ENCODE measurements at places on chromosomes 1 and 21.

DNA sequence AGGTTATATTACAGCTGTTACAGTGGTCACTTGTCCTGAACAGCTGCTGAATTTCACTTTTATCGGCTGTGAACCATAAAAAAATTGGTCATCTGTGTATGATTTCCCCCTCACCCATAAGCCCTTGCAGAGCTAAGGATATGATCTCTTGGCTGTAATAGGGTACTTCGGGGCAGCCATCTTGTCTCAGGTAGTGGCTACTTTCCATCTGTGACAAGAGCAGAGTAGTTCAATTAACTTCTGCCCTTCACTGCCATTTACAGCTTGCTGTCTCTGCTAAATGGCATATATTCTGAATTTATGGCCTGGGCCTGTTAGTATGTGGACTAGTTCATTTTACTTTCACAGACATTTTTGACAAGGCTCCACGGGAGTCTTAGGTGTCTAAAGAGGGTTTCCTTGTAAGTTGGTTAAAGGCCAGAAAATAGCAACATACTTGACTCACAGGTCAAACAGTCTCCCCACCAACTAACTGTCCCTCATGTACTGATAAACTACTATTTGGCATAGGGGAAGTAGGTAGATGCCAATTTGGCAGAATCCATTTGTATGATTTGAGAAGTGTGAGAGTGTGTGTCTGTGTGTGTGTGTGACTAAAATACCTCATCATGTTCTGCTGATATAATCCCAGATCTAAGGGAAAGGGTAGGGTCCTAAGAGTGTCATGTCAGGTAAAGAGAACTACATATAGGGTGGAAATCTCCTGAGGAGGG lies 151.6 kb downstream of the KCTD3 start:
- no peak overlapping the region for H3K4me3 ChIP-seq
- H3K36me3 ChIP-seq, result no peaks in the 10 kb centered on the region
- no peaks in the 10 kb centered on the region for H3K27me3 ChIP-seq
- ATAC-seq, result no peak
- no peak overlapping the region for H3K27ac ChIP-seq

DNA sequence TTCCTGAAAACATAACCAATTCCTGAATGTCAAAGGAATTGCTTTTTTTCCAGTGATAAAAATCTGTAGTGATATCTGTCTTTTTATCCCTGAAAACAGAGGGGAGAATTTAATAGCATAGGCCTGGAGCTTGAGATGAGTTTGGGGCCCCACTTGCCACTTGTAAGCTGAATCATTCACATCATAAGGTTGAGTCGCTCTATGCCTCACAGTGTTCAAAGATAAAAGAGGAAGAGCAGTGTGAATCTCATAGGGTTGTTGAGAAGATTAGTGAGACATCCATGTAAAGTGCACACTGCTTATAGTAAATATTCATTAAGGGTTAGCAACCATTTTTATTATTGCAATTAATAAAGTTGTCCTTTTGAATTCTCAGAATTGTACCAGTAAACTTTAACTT lies 271.3 kb downstream of the DNM3 start:
- no peaks in the 10 kb centered on the region for H3K36me3 ChIP-seq
- no peak for ATAC-seq
- no peaks in the 10 kb centered on the region for H3K27me3 ChIP-seq
- no peak overlapping the region for H3K27ac ChIP-seq
- no peaks in the 10 kb centered on the region for H3K4me1 ChIP-seq
- H3K4me3 ChIP-seq, result no peak overlapping the region

DNA sequence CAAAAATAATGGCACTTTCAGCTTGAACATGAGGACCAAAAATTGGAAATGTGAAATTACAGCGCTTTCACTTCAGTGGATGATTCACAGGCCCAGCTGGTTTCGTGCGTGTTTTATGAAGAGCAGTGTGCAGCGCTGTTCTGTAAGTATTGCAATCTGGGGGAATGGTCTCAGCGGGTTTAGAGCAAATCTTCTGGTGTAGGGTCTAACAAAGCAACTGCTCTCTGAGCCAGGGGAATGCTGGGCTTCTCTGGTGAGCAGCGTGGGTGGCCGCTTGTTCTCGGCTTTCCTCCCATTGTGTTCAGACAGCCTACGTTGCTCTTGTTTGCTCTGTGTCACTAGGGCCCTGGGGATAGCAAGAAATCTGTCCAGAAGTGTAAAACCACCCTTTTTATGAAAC lies 42.4 kb upstream of the GADD45A start:
- H3K27ac ChIP-seq, result no peak overlapping the region
- H3K4me1 ChIP-seq, result peaks cover 11% of the 10 kb centered on the region
- no peak for ATAC-seq
- no peaks in the 10 kb centered on the region for H3K27me3 ChIP-seq
- H3K36me3 ChIP-seq, result no peaks in the 10 kb centered on the region

GRCh38 chr1:246261639-246262038 lies 245.4 kb downstream of the SMYD3 start:
- no peak overlapping the region for H3K27ac ChIP-seq
- H3K27me3 ChIP-seq, result no peaks in the 10 kb centered on the region
- H3K4me1 ChIP-seq, result no peaks in the 10 kb centered on the region
- no peaks in the 10 kb centered on the region for H3K36me3 ChIP-seq

DNA sequence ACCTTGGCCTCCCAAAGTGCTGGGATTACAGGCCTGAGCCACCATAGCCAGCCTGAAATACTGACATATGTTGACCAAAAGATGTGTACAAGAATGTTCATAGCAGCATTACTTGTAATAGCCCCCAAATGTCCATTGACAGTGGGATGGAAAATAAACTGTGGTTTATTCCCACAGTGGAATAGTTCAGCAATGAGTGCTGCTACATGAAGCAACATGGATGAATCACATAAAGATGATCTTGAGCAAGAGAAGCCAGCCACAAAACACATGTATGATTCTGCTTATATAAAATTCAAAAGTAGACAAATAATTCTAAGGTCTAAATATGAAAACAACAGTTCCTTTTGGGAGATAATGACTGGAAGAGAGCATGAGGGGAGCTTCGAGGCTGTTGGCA lies 9.1 kb upstream of the CREG1 start:
- no peaks in the 10 kb centered on the region for H3K27me3 ChIP-seq
- no peaks in the 10 kb centered on the region for H3K36me3 ChIP-seq
- no peak for ATAC-seq
- H3K4me1 ChIP-seq, result no peaks in the 10 kb centered on the region
- no peak overlapping the region for H3K4me3 ChIP-seq

- H3K36me3 ChIP-seq, result no peaks in the 10 kb centered on the region
- H3K4me3 ChIP-seq, result no peak overlapping the region
- no peaks in the 10 kb centered on the region for H3K4me1 ChIP-seq
- ATAC-seq, result no peak
- no peak overlapping the region for H3K27ac ChIP-seq
Measured at GRCh38 chr1:156578055-156578454, 1.5 kb upstream of the TTC24 start.

DNA sequence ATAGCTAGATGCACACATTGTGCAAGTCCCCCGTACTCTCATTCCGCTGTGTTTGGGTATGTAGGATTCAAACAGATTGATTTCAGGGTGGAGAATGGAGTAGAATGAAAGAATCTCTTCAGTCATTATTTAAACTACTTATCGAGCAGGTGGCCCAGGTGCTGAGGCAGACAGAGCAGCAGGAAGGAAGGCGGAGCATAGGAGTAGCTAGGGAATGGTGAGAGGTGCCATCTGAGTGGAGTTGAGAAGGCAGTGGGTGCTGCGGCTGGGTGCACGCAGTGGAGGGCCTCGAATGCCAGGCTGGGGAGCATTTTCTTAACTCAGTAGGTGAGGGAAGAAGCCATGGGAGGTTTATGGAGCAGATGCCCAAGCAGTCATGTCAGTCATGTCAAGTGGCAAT lies 45.2 kb upstream of the CD101 start:
- no peak overlapping the region for H3K27ac ChIP-seq
- peaks cover 43% of the 10 kb centered on the region for H3K4me1 ChIP-seq
- peaks cover 6% of the 10 kb centered on the region for H3K36me3 ChIP-seq
- no peak for ATAC-seq
- H3K27me3 ChIP-seq, result no peaks in the 10 kb centered on the region

- no peak for ATAC-seq
- no peaks in the 10 kb centered on the region for H3K36me3 ChIP-seq
- H3K4me1 ChIP-seq, result no peaks in the 10 kb centered on the region
- no peak overlapping the region for H3K4me3 ChIP-seq
- no peak overlapping the region for H3K27ac ChIP-seq
- no peaks in the 10 kb centered on the region for H3K27me3 ChIP-seq
Measured at GRCh38 chr1:235019471-235019870, 109.2 kb downstream of the TOMM20 start.

GRCh38 chr1:116836099-116836498 lies 73.6 kb upstream of the PTGFRN start:
- no peak overlapping the region for H3K27ac ChIP-seq
- H3K36me3 ChIP-seq, result no peaks in the 10 kb centered on the region
- no peaks in the 10 kb centered on the region for H3K4me1 ChIP-seq
- ATAC-seq, result no peak

- H3K4me1 ChIP-seq, result no peaks in the 10 kb centered on the region
- no peak for ATAC-seq
- H3K4me3 ChIP-seq, result no peak overlapping the region
- peaks cover 51% of the 10 kb centered on the region for H3K27me3 ChIP-seq
- no peak overlapping the region for H3K27ac ChIP-seq
Measured at GRCh38 chr1:13498553-13498952, 15.2 kb downstream of the LRRC38 start.

- no peaks in the 10 kb centered on the region for H3K4me1 ChIP-seq
- H3K36me3 ChIP-seq, result no peaks in the 10 kb centered on the region
- H3K27ac ChIP-seq, result no peak overlapping the region
Measured at GRCh38 chr1:169914531-169914930, 20.8 kb upstream of the SCYL3 start.

DNA sequence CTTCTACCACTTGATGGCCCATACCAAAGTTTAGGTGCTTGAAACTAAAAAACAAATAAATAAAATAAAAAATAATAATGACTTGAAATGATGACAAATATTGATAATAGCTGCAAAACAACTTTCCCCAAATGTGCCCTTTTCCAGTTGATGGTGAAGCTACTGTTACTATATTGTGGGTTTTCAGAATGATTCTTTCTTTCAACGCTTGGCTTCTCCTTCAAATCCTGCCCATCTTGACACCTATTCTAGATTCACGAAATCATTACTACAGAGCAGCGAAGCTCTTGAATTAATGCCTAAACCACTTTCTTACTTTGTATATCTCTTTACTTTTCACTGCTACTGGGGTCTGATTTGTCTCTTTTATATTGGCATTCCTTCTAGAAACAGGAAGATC lies 9.2 kb upstream of the C1orf141 start:
- no peak for ATAC-seq
- H3K27me3 ChIP-seq, result no peaks in the 10 kb centered on the region
- no peak overlapping the region for H3K27ac ChIP-seq

GRCh38 chr1:209840611-209841010 lies 12.8 kb downstream of the UTP25 start:
- no peaks in the 10 kb centered on the region for H3K4me1 ChIP-seq
- no peak for ATAC-seq
- H3K4me3 ChIP-seq, result no peak overlapping the region
- peak overlapping the region; percentile 72 for H3K27ac ChIP-seq
- H3K36me3 ChIP-seq, result no peaks in the 10 kb centered on the region
- H3K27me3 ChIP-seq, result no peaks in the 10 kb centered on the region

DNA sequence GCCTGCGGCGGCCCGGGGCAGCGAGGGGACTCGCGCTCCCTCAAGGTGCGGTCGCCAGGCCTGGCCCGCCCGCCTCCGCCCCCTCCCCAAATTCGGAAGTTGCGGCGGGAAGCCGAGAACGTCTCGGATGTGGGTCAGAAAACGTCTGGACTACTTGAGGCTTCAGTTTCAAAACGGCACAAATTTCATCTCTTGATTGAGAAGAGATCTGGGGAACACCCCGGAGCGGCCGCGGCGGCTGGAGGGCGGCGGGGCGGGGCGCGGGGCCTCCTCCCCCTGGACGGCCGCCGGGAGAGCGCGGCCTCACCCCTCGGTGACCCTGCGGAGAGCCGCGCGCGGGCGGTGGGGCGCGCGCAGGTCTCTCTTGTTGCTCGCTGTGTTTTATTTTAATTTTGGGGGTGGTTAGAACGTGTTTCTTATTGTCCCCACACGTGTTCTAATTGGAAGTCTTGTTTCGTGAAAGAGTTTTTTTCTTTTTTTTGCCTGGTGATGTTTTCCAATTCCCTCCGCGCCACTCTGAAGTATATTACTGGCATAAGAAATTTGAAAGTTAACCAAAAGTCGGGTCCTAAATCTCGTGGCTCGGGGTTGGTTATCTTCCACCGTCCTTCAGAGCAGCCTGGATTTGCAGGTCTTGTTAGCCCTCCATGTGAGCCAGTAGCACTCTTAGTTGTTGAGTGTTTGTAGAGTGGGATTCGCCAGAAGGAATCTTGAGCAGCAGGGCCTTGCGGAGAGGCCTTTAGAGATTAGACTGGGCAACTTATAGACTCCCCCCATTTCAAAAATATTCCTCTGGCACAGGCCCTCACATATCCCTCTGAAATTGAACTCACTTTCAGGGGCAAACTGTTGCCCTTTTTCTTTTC lies 749 bp downstream of the PCBP3 start:
- peaks cover 29% of the 10 kb centered on the region for H3K4me1 ChIP-seq
- ATAC-seq, result no peak
- H3K27ac ChIP-seq, result peak overlapping the region; percentile 78
- no peaks in the 10 kb centered on the region for H3K36me3 ChIP-seq
- H3K27me3 ChIP-seq, result peaks cover 42% of the 10 kb centered on the region

DNA sequence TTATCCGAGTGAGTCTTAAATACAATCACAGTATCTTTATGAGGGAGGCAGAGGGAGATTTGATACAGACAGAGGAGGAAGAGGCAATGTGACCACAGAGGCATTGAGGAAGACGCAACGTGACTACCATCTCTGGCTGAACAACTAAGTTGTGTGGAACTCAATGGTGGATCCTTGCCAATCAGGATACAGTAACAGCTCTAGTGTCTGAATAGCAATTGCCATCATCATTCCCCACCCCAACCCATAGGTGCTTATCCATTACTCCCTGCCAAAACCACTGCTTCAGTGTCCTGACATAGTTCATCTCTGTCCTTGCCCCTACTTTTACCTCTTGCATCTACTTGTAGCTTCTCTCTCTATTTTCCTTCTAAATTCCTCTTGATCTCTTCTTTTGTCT lies 20.5 kb upstream of the RHBDL2 start:
- no peak for ATAC-seq
- H3K4me3 ChIP-seq, result no peak overlapping the region
- no peaks in the 10 kb centered on the region for H3K4me1 ChIP-seq
- no peaks in the 10 kb centered on the region for H3K36me3 ChIP-seq
- no peak overlapping the region for H3K27ac ChIP-seq

DNA sequence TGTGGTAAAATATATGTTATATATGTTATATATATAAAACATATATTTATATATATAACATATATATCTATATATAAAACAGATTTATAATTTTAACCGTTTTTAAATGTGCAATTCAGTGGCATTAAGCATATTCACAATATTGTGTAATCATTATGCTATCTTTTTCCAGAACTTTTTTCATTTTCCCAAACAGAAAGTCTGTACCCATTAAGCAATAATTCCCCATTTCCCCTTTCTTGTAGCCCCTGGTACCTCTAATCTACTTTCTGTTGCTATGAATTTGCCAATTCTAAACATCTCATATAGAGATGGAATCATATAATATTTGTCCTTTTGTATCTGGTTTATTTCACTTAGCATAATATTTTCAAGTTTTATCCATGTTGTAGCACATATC lies 10.7 kb upstream of the ARHGEF11 start:
- no peaks in the 10 kb centered on the region for H3K36me3 ChIP-seq
- H3K27ac ChIP-seq, result no peak overlapping the region
- no peak overlapping the region for H3K4me3 ChIP-seq
- no peak for ATAC-seq
- H3K27me3 ChIP-seq, result no peaks in the 10 kb centered on the region
